ENCODE measurements at places on chromosomes 6 and 20. TPM values are rescaled to one million over a fixed set of nuclear protein-coding genes. Genes with fewer than 3 reads are reported as not detected.

GRCh38 chr20:49831022-49831769 lies 18.6 kb downstream of the SLC9A8 start:
- no peak overlapping the region for H3K4me3 ChIP-seq
- H3K36me3 ChIP-seq, result peaks cover 7% of the 10 kb centered on the region
- no peaks in the 10 kb centered on the region for H3K4me1 ChIP-seq
- no peak for DNase-seq
- peaks cover 4% of the 10 kb centered on the region for H3K27me3 ChIP-seq

The SMLR1 gene
- polyA plus RNA-seq, result not detected

The WFDC12 gene
- polyA plus RNA-seq, result not detected

The NECAB3 gene
- polyA plus RNA-seq, result 2.9 TPM

The LBP gene
- polyA plus RNA-seq, result not detected

DNA sequence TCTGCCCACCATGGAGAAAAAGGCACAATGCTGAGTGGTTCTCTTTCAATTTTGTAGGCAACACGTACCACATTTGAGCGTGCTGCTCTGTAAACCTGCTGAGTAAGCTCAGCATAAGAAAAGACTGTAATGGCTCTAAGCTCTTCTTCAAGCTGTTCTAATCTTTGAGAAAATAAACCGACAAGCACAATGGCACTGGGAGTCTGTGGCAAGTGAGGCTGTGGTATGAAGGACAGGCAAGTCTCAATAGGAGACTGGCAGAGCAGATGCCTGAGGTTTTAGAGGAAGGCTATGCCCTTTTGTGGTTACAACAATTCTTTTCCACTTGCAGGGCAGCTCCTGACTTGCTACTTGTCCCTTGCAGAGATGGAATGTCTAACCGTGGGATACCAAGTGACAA lies 136.7 kb upstream of the EXOC2 start:
- no peaks in the 10 kb centered on the region for H3K4me1 ChIP-seq
- no peak overlapping the region for H3K27ac ChIP-seq
- peaks cover 9% of the 10 kb centered on the region for H3K27me3 ChIP-seq
- H3K4me3 ChIP-seq, result no peak overlapping the region
- H3K36me3 ChIP-seq, result peaks cover 9% of the 10 kb centered on the region
- no peak for DNase-seq

DNA sequence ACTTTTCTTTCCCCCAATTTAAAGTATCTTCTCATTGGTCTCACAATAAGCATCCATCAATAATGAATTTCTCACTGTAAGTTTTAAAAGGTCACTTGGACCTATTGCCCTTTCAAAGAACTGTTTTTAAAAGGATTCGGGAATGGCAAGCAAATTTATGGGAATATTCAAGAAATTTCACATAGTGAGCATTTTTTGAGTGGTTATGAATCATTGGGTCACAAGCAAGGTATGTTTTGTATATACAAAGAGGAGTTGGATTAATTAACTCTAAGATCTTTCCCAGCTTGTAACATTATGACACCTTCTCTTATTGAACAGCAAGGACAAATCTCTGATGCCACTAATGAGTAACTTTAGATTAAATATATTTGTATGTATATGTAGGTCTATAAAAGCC lies 165.0 kb downstream of the MOXD1 start:
- H3K36me3 ChIP-seq, result no peaks in the 10 kb centered on the region
- H3K27me3 ChIP-seq, result no peaks in the 10 kb centered on the region
- H3K4me3 ChIP-seq, result no peak overlapping the region

DNA sequence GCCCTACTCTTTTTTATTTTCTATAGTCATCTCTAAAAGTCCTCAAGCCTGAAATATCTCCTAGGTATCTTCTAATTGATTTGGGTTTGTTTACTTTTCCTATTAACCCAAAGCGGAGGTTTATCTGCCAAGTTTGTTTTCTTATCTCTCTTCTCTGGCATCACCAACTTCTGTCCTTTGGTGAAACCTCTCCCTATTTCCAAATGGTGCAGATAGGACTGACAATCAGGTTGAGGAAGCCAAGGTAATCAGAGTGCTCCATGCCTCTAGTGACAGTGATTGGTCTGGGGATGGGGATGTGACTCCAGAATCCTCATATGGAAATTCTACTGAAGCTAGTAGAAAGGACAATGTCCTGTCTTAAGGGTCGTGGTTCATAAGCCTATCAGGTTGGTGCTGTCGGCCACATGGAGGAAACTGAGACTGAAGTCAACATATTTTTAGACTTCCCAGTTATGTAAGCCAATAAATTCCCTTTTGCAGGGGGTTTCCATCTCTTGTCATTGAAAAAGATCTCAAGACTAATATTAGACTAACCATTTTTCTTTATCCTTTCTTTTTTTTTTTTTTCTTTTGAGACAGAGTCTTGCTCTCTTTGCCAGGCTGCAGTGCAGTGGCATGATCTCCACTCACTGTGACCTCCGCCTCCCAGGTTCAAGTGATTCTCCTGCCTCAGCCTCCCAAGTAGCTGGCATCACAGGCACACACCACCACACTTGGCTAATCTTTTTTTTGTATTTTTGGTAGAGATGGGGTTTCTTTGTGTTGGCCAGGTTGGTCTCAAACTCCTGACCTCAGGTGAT lies 28.0 kb downstream of the KIF6 start:
- H3K36me3 ChIP-seq, result no peaks in the 10 kb centered on the region
- H3K4me1 ChIP-seq, result no peaks in the 10 kb centered on the region
- no peak overlapping the region for H3K4me3 ChIP-seq
- peaks cover 9% of the 10 kb centered on the region for H3K27me3 ChIP-seq
- DNase-seq, result no peak

The CRISP1 gene
- not detected for polyA plus RNA-seq

DNA sequence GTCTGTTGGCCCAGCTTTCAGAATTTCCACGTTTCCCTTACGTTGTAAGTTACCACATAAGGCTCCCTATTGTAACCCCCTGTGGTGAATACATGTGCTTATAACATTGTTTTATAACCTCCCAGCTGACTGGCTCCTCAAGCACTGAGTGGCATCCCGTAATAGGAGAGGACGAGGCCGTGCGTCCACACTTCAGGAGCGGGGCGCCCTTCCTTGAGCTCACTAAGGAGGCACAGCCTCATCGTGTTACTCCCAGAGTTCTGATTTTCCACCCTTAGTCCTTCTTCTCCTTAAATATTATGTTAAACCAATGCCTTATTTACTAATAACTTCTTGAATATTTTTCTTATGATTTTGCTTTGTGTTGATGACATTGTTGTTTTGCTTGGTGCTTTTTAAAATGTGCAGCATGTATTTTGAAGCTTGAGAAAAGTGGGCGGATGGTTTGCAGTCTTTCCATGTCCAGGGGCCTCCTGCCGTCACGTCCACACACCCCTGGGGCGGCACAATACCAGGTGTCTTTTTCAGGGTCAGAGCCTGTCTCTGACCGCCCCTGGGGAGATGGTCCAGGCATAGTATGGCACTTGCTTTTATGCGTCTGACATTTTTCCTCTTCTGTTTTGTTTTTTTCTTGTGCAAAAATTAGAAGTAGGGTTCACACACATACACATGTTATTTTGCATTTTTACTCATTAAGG lies 181.8 kb downstream of the DLL1 start:
- no peak overlapping the region for H3K27ac ChIP-seq
- H3K27me3 ChIP-seq, result peaks cover 13% of the 10 kb centered on the region
- DNase-seq, result no peak

DNA sequence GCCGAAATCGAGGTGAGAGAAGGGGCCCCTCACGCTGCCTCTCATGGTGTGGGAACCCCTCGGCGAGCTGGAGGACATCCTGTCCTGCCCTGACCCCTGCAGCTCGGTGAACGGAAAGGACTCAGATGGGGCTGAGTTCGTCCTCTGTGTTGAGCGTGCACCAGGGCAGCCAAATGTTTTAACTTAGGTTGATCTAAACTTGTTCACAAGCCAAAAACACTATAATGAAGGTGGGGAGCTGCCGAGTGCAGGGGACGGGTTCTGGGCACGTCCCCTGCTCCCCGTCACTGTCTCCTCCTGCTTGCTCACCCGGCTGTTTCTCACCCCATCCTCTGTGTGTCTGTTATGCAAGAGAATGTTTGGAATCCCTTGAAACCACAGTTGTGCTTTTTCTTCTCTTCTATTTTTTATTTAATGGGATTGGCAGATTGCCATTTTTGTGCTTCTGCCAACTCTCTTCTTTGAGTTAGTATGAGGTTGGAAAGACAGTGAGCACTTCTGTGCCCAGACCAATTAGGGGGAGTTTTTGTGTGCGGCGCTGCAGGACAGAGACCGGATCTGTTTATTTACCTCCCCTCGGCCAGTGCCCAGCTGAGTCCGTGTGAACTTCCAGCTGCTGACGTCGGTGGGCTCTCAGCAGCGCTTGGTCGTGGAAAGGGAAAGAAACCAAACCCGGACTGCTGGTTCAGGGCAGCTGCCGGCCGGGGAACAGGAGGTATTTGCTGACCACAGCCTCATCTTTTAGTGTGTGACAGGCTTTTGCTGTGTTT lies 158.1 kb downstream of the DTNBP1 start:
- peaks cover 55% of the 10 kb centered on the region for H3K4me1 ChIP-seq
- H3K27ac ChIP-seq, result peak overlapping the region; percentile 80
- H3K36me3 ChIP-seq, result peaks cover 11% of the 10 kb centered on the region

The CLPSL2 gene
- polyA plus RNA-seq, result not detected

DNA sequence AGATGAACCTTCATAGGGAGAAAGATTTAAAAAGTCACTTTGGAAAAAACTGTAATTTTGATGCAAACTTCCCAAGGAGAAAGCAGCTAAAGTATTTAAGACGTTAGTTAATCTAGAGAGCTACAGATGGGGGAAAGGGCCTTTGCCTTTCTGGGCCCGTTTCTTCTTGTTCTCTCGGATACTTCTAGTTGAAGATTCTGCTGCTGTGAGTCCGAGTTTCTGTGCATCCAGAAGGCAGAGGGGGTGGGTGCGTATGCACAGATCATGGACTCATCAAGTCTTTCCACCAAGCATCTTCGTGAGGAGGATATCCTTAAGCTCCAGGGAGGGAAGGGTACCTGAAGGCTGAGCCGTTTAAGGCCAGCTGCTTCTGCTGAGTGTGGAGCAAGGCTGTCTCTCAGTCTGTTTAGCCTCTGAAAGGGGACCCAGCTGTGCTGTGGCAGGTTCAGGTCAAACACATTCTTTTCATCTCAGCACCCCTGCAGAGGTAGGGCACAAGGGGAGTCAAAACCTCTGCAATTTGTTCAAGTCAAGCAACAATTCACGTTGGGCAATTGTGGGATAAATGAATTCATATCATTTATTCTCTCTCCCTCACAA lies 4.3 kb downstream of the LAMP5 start:
- H3K27me3 ChIP-seq, result peaks cover 2% of the 10 kb centered on the region
- no peak for DNase-seq
- H3K36me3 ChIP-seq, result peaks cover 2% of the 10 kb centered on the region
- H3K4me1 ChIP-seq, result no peaks in the 10 kb centered on the region

- no peaks in the 10 kb centered on the region for H3K4me1 ChIP-seq
- no peak overlapping the region for H3K4me3 ChIP-seq
- H3K27me3 ChIP-seq, result peaks cover 9% of the 10 kb centered on the region
- no peaks in the 10 kb centered on the region for H3K36me3 ChIP-seq
- H3K27ac ChIP-seq, result no peak overlapping the region
Measured at GRCh38 chr6:52839124-52840055, 1.2 kb downstream of the GSTA5 start.

DNA sequence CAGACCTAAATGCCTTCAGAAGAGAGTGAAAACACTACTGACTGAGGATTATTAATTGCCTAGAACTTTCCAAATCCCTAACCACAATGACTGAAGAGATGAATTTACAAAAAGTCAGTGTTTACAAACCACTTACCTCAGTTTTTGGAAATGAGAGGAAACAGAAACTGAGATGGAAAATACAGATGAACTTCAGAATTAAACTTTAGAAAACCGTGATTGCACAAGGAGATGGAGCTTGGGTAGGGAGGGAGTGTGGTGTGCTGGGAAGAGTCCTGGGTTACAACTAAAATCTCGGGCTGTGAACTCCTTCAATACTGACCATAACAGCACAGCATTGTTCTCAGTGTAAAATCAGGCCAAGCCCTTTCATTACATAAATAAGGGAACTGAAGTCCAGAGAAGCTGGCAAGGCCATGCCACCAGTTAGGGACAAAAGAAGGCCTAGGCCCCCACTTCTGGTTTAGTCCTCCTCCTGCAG lies 4.0 kb downstream of the ELMO2 start:
- DNase-seq, result no peak
- peak overlapping the region; percentile 88 for H3K27ac ChIP-seq
- peaks cover 6% of the 10 kb centered on the region for H3K27me3 ChIP-seq
- H3K4me3 ChIP-seq, result peak overlapping the region; percentile 62
- H3K4me1 ChIP-seq, result peaks cover 89% of the 10 kb centered on the region

- no peak overlapping the region for H3K27ac ChIP-seq
- no peak for DNase-seq
- no peaks in the 10 kb centered on the region for H3K27me3 ChIP-seq
- H3K4me1 ChIP-seq, result no peaks in the 10 kb centered on the region
Measured at GRCh38 chr6:150372051-150372450, 3.2 kb downstream of the IYD start.
